ENCODE measurements at places on chromosomes 5 and 9.

DNA sequence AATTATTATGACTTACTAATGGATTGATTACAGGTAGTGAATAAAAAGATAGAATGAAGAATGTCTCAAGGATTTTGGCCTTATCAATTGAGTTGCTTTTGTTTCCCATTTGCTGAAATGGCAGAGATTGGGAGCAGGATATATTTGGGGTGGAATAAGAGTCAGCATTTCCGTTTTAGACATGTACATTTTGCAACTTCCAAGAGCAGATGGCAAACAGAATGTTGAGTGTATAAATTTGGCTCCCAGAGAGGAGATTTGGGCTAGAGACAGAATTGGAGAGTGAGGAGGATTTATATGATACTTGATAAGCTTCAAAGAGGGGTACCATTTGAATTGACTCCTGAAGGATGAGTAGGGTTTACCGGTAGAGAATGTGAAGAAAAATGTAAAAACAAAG lies 437.9 kb upstream of the PAPPA start:
- no peak for DNase-seq

DNA sequence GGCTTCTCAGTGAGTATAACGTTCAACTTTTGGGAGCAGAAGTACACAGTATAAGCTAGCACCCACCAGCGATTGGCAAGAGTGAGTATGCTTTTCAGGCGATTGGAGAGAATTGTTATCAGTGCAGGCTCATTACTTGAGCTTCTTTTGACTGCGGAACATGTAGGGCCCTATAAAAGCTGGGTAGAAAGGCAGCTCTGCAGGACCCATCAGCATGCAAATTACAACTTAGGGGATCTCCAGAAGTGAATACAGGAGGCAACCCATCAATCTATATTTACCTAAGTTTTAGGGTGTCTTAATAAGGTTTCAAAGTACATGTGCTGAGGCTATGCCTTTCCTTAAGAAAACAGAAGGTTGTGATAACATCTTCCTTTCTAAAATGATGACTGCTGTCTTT lies 225.0 kb downstream of the MLLT3 start:
- no peak for DNase-seq

GRCh38 chr9:98944057-98944733 lies 488 bp downstream of the COL15A1 start:
- no peak for DNase-seq

GRCh38 chr5:105101577-105101976 lies 1539.0 kb upstream of the NUDT12 start:
- no peak for DNase-seq

DNA sequence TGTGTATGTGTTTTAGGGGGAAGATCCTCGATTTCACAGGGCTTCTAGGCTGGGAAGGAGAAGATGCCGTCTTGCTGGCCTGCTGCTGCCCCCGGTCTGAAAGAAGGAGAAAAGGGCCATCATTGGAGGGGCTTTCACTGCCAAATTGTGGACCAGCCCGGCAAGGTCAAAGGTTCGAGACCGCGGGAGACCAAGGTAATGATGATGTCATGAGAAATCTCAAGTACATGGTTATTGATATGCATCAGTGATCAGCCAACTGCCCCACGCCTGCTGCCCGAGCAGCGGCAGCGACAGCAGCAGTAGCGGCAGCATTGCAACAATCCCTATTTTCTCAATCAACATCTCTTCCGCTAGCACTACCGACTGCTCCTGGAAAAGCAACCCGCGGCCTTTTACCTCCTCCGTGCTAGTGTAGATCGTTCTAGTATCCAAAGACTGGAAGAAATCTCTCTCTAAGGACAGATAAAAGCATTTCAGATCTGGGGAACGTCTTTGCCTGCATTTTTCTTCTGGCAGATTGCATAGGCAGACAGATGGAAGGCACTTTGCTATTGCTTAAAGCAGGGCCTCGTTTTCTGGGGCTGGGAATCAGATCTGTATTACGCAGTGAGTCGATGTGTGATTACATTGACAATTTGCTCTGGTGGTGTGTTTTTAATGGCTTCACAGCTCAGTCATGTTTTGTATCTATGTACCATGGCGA lies 215.3 kb downstream of the MEF2C start:
- no peak for DNase-seq

- DNase-seq: no peak
Observed at GRCh38 chr9:77451507-77451906, 196.6 kb downstream of the GNA14 start.

GRCh38 chr5:43353668-43354067 lies 40.5 kb upstream of the HMGCS1 start:
- DNase-seq: no peak

GRCh38 chr9:105157171-105157583 lies 87.3 kb upstream of the SLC44A1 start:
- no peak for DNase-seq

- DNase-seq: no peak
Observed at GRCh38 chr5:146948666-146949065, 70.1 kb upstream of the PPP2R2B start.

- DNase-seq: no peak
Observed at GRCh38 chr9:136297766-136298735, 5.8 kb downstream of the CCDC187 start.

DNA sequence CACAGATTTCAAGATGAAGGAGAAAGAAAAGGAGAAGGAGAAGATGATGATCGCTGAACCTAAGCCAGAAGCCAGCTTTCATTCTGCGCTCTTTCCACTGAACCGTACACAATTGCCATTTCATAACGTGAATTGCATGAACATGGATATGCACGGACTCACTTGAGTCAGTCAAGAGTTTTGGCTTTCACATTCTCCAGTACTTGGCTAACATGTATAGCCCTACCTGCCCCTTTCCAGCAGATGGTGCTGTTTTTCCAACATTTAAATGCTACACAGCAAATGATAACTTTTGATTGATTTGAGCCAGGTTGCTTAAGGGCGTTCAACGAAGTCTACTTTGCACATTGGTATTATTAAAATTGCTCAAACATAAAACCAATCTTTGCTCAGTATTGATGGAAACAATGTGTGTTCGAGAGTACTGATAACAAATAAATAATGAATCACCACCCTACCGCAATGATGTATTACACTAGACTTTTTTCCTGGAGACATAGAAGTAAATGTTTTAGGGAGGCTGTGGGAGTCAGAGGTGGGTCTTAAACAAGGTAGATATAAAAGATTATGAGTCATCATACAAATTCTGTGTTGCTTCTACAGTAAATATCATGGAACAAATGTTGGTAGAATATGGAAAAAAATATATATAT lies 196.4 kb downstream of the TRPM3 start:
- DNase-seq: no peak

GRCh38 chr5:57221049-57221568 lies 47.2 kb downstream of the GPBP1 start:
- DNase-seq: no peak

- no peak for DNase-seq
Observed at GRCh38 chr5:44002381-44002901, 386.8 kb downstream of the FGF10 start.

GRCh38 chr5:91864962-91865361 lies 481.8 kb upstream of the ARRDC3 start:
- no peak for DNase-seq

DNA sequence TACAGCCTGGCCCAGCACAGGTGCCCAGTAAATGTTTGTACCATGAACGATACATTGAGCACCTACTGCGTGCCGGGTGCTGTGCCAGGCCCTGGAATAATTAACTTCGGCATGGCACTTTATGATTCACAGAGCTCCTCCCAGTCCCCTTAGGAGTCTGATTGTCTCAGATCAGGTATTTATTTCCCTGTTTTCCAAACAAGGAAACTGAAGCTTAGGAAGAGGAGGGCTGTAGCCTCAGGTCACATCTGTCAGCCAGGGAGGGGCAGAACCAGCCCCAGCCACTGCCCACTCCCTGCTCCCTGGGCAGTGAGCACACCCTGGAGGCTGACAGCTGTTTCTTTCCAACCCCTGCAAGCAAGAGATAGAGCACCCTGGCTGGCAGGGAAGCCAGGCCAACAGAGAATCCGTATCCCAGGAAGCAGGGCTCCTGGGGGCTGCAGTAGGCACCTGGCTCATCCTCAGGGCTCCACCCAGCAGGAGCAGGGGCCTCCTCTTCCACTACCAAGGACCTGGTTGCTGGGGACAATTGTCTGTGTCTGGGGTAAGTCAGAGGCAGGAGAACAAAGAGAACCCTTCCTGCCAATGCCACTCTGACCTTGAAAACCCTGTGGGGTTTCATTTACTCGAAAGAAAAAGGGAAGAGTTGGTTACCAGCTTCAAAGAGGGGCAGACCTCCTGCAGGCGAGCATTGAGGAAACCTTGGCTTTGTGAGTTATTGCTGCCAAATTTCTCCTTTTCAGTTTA lies 69.0 kb downstream of the DAB2IP start:
- DNase-seq: no peak

GRCh38 chr9:112747094-112747493 lies 3.5 kb upstream of the SNX30 start:
- DNase-seq: no peak

GRCh38 chr9:93896496-93897033 lies 58.6 kb downstream of the BARX1 start:
- no peak for DNase-seq

- no peak for DNase-seq
Observed at GRCh38 chr9:127575875-127576778, 36.0 kb upstream of the STXBP1 start.

- DNase-seq: no peak
Observed at GRCh38 chr9:109886041-109886440, 106.0 kb downstream of the PALM2AKAP2 start.

DNA sequence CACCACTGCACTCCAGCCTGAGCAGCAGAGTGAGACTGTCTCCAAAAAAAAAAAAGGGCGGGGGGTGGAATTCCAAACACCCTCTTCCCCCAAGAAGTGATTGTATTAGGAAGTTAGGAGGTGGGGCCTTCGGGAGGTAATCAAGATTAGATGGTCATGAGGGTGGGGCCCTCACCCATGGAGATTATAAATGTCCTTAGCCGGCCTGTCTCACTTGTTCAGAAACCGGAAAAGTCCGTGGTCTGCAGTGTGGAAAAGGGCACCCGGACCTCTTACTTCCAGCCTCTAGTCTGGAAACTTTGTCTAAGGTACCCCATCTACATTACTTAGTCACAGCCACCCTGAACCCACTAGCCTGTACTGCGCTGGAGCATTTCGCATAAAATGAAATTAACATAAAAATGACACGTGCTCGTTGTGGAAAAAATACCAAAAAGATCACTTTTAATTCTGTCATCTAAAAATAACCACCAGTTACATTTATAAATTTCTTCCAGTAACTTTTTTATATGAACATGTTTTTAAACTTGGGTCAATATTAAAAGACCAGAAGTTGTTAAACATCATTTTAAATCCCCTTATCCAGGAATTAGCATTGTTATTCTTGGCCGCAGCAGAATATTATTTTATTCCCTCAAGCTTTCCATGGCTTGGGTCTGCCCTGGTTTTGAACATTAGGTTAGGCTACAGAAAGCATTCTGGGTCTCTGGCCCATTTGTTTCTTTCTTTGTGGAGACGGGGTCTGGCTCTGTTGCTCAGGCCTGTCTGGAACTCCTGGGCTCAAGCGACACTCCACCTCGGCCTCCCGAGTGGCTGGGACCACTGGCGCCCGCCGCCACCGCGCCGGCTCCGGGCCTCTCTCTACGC lies 1.2 kb upstream of the CKS2 start:
- DNase-seq: no peak

GRCh38 chr5:100186181-100186580 lies 349.0 kb upstream of the FAM174A start:
- DNase-seq: no peak

DNA sequence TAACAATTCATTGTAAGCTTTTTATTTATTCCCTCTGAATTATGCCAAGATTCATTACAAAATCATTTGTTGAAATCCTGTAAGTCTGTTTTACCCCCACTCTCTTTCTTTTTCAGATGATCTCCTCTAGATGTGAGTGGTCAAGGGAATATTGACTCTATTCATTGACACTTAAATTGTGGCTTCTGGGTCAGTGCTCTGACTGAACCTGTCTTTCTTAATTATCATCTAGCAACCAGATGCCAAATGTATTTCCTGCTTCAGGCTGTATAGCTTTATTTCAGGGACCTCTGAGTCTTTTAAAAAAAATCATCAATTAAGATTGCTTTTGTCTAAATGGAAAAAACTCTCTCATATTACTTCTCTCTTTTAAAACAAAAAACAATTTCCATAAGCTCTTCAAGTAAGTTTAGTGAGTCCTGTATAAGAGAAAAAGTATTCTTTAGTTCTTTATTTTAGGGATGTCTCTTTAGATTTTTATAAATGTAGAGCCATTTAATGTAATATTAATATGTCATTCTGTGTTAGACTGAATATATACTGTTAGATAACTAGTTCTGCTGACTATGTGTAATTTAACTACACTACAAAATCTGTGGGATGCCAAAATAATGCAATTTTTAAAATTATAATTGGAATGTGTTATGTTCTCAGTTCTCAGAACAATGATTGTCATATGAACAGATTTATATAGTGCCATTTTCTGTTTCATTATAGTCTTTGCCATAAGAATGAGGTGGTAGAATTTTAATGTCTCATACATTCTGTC lies 645.8 kb upstream of the EDIL3 start:
- no peak for DNase-seq

GRCh38 chr5:143340891-143341685 lies 62.4 kb downstream of the NR3C1 start:
- DNase-seq: no peak

GRCh38 chr9:130793589-130793988 lies 41.5 kb upstream of the ABL1 start:
- no peak for DNase-seq

DNA sequence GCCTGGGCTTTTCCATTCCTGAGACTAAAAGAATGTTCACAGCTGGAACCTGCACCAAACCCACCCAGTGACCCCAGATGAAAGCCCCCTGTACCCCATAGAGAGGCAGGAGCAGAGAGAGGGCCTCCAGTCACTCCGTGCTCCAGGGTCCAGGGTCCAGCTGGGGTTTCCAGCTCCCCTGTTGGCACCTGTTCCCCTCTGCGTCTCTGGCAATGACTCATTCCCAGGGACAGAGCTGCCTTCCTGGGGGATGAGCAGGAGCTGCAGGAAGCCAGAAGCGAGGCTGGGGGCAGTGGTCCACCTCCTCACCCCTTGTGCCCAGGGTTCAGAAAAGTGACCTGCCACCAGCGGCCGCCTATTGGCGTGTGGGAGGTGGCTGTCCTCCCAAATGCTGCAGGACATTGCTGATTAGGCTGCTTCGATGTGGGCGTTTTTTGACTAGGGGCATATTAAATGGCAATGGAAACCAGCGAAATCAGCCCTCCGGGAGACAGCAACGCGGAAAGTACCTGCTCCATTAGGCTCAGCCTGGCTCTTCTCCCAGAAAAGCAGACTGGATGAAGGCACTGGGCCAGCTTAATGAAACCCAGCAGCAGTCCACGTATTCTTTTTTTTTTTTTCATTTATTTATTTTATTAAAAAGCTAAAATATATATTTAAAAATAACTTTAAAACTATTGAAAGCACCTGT lies 97.4 kb downstream of the DAP start:
- no peak for DNase-seq
